ENCODE measurements at places on chromosomes 6 and 20.

GRCh38 chr6:48844696-48845095 lies 618.4 kb downstream of the MMUT start:
- DNase-seq: no peak

- DNase-seq: no peak
These were observed 18.8 kb downstream of the TMX4 start for GRCh38 chr20:8000796-8001195.

DNA sequence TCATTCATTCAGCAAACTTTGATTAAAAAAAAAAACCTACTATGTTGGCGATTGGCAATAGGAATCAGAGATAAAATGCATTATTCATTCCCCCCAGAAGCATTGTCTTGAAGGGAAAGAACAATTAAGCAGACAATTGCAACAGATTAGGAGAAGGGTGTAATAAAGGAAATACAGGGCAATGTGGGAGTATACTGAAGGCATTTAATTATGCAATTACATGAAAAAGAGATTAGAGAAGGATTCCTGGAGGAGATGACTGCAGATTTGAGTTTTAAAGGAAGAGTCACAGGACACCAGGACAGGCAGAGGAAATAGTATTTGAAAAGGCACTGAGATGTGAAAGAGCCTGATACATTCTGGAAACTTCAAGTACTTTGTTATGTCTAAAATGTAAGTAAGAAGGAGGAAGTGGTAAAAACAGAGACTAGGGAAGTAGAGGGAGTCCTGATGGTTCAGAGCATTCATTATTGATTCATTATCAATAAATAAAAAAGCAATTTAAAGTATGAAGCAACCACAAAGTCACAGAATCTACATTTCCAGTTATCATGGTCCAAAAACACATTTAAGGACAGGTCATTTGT lies 43.7 kb downstream of the THEMIS start:
- DNase-seq: no peak

GRCh38 chr20:13443690-13444089 lies 195.0 kb downstream of the TASP1 start:
- no peak for DNase-seq

DNA sequence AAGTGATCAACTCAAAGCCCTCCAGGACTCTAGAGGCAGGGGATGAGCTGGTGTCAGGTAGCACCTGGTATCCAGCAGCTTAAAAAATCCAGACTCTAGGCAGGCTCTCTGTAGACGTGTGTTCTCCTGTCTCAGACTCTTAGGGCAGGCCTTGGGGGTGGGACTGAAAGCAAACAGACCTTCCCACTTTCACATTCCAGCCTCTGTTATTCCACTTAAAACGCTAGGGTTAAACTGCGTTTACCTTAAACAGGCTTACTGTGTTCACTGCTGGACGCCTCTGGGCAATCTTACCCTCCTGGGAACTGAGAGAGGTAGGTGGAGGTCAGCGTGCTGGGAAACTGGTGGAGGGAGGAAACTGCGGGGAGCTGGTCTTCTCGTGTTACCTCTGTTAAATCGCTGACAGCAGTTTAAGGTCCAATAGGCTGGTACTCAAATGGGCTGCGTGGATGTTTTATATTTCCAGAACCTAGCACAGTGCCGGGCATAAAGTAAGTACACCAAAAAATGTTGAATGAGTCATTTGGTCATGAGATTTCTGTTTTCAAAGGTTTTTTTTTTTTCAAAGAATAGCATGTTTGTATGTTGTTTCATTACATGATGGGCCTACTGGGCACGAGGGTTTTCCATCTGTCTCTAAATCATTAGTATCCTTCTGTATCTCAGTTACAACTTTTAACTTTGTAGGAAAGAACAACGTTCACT lies at the start of gene GCNT2:
TSS of gene GCNT2 (plus strand) at position 248 of the 705 bp plus-strand sequence. CDS start 7,561 bp downstream, outside the sequence.
- DNase-seq: no peak

- no peak for DNase-seq
These were observed 512.3 kb downstream of the HDGFL1 start for GRCh38 chr6:23081701-23082100.

- DNase-seq: no peak
These were observed 27.3 kb downstream of the PSMB1 start for GRCh38 chr6:170525795-170526194.

Data from RCC 7860 (cell line).